ENCODE measurements at places on chromosomes 4 and X. TPM values are rescaled to one million over a fixed set of nuclear protein-coding genes. Genes with fewer than 3 reads are reported as not detected.

The FOXO4 gene
- polyA plus RNA-seq = 33.1 TPM

The TLR3 gene
- polyA plus RNA-seq = 12.2 TPM

The SPCS3 gene
- 18.5 TPM for polyA plus RNA-seq

The RAB33A gene
- polyA plus RNA-seq = 1.3 TPM

The UGT2B17 gene
- not detected for polyA plus RNA-seq

The TEX11 gene
- polyA plus RNA-seq = not detected

The POU3F4 gene
- not detected for polyA plus RNA-seq

The EIF2S3 gene
- polyA plus RNA-seq = 187 TPM

The SH3RF1 gene
- polyA plus RNA-seq = 10.0 TPM

DNA sequence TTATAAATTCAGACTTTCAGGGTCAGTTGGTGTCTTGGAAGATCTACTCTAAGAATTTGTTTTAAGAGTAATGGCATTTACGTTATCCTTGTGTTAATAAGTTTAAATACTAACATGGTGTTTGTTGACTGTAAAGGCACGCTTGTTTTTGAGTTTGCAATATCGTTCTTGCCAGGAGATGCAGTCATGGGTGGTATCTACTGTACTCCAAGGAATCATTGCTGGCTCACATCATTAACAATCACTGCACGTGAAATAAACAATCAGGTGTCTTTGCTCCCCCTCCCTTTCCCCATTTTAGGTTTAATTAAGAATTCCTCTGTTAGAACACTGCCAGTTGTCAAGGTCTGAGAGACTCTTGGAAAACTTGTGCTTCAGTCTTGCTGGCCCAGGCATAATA, 1.6 kb downstream of the HHIP start:
- DNase-seq = no peak

GRCh38 chr4:23166407-23166806, 473.7 kb downstream of the GBA3 start:
- no peak for DNase-seq

- DNase-seq = no peak
These were observed 10.4 kb upstream of the DGAT2L6 start for GRCh38 chrX:70166601-70167590.

GRCh38 chr4:57110640-57111511, 691 bp upstream of the IGFBP7 start:
- DNase-seq = peak; percentile 59

DNA sequence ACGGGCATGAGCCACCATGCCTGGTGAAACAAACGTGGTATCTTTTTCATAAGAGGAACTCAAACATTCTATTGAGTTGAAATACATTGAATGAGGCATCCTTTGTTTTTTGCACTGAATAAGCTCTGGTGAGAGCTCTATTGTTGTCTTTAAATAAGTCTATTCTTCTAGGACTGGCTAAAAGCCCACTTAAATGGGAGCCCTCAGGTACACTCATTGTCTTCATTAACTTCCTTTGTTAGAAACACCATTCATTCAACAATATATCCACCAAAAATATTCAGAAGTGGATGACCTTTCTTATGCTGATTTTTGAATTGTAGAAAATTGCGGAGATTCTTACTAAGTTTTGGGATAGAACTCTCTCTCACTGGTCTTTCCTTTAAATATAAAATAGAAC, 568.0 kb downstream of the IL1RAPL1 start:
- DNase-seq = no peak

- no peak for DNase-seq
These were observed 17.7 kb downstream of the MRFAP1 start for GRCh38 chr4:6658209-6658595.

GRCh38 chr4:31755751-31756150, 1035.6 kb downstream of the PCDH7 start:
- no peak for DNase-seq

GRCh38 chrX:27309406-27309805, 153.7 kb downstream of the PPP4R3C start:
- no peak for DNase-seq

DNA sequence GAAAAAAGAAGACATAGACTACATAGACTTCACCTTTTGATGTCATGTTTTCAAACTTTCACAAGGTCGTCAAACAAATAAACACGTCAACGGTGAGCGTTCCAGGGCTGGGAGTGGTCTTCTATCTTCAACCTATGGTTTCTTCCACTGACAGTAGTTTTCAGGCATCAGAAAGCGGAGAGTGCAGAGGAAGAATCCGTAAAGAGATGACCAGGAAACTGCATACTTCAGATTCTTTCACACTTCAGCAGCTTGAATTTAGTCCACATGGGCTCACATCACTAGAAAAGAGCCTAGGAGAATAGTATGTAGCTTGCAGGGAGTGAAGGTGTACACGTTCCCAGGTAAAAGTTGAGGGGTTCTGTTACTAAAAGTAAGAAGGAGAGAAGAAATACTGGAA, 58.5 kb downstream of the NPY1R start:
- no peak for DNase-seq

DNA sequence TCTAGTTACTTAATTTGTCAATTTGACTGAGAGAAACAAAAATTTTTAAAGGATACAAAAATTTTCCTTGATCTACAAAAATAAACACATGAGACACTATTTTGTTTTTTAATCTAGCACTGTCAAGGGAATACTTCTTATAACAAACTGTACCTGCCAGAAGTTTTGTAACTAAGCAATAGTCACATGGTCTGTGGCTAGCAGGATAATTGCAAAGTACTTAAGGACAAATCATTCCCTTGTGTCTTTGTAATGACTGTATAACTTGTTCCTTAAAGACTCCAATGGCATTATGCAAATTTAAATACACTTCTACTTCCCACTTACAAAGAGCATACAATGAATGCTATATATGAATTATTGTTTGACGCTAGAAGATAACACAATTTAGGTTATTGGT, 25.1 kb upstream of the ANK2 start:
- DNase-seq = no peak

DNA sequence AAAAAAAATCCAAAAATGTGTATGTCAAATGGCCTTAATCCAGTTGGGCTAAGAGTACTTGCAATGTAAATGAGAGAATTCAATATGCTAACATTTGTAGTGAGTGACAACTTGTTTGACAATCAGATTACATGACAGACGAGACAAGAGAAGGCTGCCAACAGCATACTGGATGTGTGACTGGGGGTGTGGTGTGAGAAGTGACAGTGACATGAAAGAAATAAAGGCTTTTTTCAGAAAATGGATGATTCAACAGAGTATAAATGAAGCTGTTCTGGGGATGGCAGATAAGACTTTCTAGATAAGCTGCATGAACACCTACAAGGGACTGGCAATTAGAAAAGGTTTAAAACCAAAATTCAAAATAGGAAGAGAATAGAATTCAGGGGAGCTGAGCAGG, 143.4 kb downstream of the CENPC start:
- DNase-seq = no peak

DNA sequence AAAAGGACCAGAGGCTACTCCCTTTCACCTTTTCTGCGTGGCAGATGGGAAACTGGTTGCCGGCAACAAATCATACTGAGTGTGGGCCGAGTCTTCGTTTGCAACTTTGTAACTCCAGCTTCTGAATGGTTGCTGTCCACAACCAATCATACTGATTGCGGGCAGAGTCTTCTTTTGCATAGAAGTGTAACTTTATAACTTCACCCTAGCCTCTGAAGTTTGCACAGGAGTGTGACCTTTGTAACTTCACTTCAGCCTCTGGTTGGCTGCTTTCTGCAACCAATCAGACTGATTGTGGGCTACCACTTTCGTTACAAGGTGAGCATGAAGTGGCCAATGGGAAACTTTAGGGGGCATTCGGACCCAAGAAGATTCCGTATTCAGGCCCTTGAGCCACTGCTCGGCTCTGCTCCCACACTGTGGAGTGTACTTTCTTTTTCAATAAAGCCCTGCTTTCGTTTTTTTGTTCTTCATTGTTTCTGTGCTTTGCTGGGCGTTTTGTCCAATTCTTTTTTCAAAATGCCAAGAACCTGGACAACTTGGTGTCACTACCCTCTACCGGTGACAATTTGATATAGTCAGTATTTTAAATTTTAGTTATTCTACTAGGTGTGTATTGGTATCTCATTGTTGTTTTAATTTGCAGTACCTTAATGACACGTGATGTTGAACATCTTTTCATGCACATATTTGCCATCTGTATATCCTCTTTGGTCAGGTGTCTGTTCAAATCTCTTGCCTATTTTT, 9.0 kb upstream of the PAGE5 start:
- no peak for DNase-seq

GRCh38 chr4:101224358-101225218, 122.7 kb downstream of the PPP3CA start:
- no peak for DNase-seq

- no peak for DNase-seq
These were observed 531.2 kb downstream of the GALNTL6 start for GRCh38 chr4:172344308-172344938.

DNA sequence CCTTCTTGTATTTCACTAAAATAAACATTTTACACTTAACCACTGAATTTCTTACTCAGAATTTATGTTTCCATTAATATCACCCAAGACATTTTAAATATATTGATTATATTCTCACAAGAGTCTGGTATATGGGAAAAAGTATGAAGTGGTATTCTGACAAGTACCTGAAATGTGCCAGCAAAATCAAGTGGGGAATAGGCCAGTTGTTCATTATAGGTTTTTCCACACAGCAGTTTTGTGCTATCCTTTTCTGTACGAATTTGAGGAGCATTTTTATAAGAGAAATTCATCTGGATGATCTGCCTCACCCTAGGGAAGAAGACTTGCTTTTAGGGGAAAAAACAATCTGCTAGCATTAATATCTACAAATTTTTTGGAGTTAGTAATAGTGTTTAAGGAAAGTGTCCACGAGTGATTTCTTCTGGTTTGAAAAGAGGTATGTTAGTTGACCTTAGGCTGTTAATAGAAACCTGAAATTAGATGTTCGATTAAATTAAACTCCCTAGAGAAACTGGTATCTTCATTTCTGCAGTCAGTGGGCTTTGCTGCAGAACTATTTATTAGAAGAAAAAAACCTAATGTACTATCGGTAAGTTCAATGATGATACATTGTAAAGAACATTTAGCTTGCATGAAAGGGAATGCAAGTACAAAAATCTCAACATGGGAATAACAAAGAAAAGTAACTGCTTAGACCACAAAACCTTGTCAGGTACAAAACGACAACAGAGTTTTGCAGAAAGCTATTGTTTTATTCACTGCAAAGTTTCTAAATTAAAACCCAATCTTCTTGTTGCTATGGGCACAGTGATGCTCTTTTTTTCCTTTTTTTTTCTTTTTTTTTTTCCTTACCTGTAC, 1.8 kb downstream of the KLF3 start:
- DNase-seq = no peak

DNA sequence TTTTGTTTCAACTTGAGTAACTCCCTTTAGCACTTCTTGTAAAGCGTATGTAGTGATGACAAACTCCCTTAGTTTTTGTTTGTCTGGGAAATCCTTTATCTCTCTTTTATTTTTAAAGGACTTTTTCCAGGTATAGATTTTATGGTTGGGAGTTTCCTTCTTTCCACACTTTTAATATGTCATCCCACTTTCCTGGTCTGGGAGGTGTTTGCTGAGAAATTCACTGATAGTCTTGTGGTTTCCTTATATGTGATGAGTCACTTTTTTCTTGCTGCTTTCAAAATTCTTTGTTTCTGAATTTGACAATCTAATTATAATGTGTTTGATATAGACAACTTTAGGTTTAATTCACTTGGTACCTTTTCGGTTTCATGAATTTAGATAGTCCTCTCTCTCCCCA, 353.9 kb downstream of the GPAT3 start:
- DNase-seq = no peak

DNA sequence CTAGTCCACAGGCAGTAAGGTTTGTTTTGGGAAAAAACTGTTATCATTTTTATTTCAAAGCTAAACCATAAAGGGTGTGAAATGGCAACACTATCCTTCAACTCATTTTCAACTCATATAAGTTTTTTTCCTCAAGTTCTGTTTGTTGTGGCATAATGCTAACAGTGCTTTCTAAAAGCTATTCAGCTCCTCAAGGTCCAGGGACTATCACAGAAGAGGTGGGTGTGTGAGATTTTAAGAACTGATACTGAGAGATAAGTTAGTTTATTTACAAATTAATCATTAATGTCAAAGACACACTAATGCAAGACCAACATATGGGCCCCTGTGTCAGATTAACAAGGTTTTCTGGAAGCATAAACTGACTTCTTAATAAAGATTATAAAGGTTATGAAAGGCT, 11.8 kb downstream of the UGT2B15 start:
- DNase-seq = no peak

DNA sequence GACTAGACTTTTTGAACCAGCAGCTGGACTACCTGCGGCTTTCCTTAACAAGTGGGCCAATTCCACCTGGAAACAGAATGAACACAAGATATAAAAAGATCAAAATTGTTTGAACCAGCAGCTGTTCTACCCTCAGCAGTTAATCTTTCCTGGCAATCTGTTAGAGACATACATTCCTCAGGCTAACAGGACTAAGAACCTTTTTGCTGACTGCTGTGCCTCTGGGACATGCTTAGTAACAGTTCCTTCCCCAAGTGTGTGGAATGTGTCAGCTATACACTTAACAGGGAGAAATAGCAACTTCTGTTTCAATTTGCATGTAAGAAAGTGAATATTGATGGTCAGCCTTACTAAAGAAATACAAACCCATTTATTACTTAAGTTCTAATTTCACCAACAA, 554.4 kb downstream of the ARAP2 start:
- no peak for DNase-seq

GRCh38 chr4:33134366-33134765, 2414.2 kb downstream of the PCDH7 start:
- no peak for DNase-seq

DNA sequence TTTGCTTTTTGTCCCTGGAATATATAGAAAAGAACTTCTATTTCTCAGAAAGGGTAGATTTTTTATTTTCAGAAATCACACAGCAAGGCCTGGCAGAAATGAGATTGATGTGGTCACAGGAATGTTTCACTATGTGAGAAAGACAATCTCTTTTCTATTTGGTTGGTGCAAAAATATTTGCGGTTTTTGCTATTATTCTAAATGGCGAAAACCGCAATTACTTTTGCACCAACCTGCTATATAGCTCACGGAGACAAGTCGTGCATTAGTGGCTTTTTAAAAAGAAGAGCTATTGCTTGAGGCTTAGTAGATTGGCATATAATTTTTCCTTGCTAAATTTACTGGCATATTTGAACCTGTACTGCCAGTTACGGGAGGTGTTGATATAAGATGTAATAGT, 100.4 kb downstream of the ITM2A start:
- no peak for DNase-seq

- DNase-seq = no peak
These were observed 61.5 kb downstream of the TMEM131L start for GRCh38 chr4:153527690-153528089.

DNA sequence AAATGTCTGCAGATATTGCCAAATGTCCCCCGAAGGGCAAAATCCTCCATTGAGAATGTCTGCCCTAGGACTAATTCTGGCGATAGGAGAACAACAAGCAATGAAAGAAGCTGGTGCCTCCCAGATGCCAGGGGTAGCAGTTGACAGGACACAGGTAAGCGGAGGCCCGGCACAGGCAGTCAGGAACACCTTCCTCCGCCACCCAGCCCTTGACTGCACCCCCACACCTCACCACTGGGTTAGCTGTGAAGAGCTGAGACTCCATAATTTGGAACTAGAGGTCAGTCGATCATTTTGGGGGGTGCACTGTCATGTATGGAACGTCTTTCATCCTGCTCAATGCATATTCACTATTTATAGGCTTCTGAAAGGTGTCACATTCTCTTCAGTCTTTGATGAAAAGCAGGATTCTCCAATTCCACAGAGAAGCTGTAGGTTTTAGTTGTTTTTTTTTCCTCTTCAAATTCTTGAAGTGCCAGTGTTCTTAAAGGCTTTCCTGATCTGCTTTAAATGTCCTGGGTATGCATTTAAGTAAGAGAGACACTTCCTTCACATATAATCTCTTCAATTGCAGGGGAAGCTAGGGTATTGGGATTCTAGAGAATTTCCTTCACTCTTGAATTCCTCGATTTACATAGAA, 111.6 kb upstream of the ZFP42 start:
- DNase-seq = no peak
